ENCODE measurements at places on chromosomes 7 and 10.
A peak's percentile ranks its signal among the peaks of the same experiment; 100 is the strongest.

- DNase-seq = peak; percentile 9
These were observed 2.0 kb upstream of the KMT2E start for GRCh38 chr7:105011831-105012502.

- no peak for DNase-seq
These were observed 56.2 kb upstream of the GDF10 start for GRCh38 chr10:47243791-47244190.

DNA sequence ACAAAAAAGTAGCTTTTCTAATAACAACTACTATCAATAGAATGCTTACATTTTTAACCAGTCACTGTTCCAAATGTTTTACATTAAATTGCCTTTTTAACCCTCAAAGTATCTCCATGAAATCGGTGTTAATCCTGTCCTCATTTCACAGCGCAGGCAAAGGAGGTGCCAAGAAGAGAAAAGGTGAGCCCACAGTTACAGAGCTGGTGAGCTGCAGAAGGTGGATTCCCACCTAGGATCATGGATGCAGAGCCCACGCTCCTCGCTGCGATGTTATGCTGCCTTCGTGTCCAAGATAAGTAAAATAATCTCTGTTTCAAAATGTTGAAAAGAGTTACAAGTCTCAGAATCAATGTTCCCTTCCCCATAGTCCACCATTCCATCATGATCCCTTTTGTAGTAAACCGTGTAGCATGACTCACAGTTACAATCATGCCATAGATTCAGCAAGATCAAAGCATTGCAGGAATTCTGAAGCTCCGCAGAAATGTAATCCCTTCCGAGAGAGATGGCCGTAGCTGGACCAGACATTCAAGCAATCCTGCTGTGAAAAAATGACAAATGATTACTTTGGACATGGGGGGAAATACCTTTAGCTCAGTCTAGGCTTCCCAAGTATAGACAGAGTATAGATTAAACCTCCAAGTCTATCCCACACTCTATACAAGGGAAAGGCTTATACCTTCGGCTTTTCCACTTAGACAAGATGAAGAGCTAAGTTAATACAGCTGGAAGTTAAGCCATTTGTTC lies 394.7 kb upstream of the AKR1E2 start:
- no peak for DNase-seq

DNA sequence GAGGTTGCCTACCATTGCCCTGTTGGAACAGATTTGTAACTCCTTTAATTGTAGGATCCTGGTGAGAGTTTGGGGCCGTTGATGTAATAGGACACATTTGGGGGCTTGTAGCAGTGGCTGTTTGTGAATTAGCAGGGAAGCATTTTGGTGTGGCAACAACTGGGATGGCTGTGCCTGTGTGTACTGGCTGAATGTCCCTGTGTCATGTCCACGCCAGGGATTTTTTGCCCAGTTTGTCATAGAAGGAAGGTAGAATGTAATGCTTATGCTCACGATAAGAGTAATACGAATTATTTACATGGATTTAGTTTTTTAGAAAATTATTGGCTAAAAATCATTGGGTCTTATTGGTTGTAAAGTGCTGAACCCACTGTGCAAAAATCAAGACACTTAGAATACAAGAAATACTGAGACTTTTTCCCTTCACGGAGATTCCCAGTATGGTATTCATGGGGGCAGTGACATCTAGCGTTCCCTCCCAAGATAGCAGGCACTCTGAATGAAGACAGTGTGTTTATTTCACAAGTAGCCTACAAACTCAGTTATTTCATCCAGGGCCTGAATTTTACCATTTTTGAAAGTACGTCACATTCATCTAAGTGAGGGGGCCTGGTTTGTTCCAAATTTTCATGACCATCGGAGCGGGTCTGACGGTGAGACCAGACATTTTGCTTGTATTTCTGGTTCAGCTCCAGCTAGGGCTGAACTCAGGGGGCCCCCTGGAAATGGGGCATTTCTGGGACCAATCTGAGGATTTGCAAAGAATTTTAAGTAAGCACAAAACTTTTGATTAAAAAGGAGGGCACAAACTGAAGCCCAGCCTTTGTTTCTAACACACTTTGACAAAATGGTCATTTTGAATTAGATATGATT lies 74.7 kb downstream of the CACNB2 start:
- DNase-seq = no peak

GRCh38 chr7:73830681-73831583 lies at the start of gene CLDN4:
Gene CLDN4, plus strand, starts transcription at chr7:73830996. Its CDS starts 206 bp downstream, at chr7:73831202.
- no peak for DNase-seq

DNA sequence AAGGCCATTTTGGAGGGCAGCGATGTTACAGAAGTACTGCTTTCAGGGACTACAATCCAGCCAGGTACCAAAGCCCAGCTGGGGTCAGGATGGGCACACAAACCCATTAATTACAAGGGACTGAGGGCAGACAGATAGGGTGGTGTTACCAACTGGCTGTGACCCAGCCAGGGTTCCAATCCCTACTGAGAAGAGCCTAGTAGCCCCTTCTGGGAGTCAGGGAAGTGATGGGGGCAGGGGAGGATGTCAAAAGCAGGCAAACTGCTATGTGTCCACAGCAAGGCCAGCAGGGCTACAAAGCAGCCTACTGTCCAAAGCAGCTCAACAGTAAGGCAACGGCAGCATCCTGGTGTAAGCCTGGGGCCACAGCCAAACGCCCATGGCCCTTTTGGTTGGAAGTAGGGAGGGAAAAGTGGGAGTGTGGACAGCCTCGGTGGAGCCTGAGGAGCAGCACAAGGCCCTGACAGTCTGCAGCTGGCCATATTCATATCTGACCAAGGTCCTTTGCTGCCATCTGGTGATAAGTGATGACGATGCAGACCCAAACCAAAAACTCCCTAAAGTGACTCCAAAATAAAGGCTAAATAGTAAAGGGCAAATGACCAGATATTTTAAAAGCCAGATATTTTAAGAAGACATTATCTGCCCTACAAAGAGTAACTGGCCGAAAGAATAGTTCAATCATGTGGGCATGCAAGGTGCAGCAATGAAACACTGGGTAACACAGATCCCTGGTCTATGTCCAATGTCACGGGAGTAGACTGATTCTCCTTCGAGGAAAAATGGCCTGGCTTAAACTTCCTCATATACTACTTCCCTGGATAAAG lies 56.9 kb downstream of the XPNPEP1 start:
- no peak for DNase-seq

- no peak for DNase-seq
These were observed 113.3 kb downstream of the KCNMA1 start for GRCh38 chr10:77524281-77524711.

GRCh38 chr10:31708046-31708445 lies 220.6 kb downstream of the ARHGAP12 start:
- no peak for DNase-seq

GRCh38 chr7:69845721-69846495 lies 247.6 kb downstream of the AUTS2 start:
- no peak for DNase-seq
